ENCODE measurements at places on chromosomes 2 and 18.

- no peak for DNase-seq
These were observed 49.8 kb upstream of the TNP1 start for GRCh38 chr2:216909541-216910210.

- DNase-seq = no peak
These were observed 209.0 kb downstream of the L3MBTL4 start for GRCh38 chr18:6205706-6206105.

DNA sequence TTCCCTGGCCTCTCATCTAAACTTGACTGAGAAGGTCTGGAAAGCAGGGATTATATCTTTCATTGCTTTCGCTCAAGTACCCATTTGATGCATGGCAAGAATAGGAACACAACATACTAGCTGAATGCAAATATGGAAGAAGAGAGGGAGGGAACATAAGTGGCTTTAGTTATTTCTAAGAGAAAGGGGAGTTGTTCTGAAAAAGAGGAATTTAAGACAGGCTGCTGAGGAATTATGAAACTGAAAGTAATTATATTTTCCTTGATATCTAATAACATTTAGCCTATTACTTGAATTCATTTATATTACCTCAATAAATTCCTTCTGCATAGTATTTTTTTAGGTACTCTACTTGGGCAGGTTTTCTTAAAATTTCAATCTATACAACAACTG lies 105.8 kb upstream of the TTN start:
- DNase-seq = no peak

DNA sequence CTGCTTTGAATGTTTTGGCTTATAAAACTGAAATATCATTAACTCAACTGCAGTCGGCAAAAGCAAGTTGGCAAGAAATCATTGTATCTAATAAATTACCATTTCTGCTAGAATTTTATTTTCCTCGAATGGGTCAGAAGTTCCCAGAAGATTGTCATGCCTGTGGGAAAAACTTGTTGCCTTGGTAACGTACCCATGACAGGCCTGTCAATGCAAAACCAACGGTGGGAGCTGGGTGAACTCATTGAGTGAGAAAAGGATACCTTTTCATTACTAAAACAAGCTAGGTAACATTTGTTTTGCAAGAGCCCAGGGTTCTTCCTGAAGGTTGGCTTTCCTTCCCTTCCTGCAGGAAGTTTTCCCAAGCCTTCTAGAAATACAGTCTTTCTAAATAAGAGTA lies 9.5 kb downstream of the PLB1 start:
- DNase-seq = no peak

GRCh38 chr18:78246050-78246449 lies 733.6 kb upstream of the SALL3 start:
- DNase-seq = no peak

DNA sequence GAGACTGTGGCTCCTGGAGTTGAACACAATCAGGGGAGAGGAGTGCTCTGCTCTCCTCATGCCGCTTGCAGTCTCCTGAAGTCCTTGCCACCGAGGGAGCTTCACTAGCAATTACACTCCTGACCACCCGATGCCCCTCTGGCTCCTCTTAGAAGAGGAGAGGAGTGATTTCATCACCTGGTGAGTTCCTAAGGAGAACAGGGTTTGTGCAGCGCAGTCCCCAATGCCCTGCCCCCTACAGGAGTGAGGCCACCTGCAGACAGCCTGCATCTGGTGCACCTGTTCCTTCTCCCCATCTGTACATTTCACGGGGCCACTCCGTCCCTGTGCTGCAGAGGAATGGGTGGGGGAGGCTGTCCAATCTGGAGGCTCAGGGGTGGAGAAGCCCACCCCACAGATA lies 267.2 kb downstream of the HRH4 start:
- no peak for DNase-seq

GRCh38 chr2:22290302-22290701 lies 1094.7 kb upstream of the KLHL29 start:
- no peak for DNase-seq

GRCh38 chr2:67633212-67633856 lies 236.2 kb downstream of the ETAA1 start:
- DNase-seq = no peak

DNA sequence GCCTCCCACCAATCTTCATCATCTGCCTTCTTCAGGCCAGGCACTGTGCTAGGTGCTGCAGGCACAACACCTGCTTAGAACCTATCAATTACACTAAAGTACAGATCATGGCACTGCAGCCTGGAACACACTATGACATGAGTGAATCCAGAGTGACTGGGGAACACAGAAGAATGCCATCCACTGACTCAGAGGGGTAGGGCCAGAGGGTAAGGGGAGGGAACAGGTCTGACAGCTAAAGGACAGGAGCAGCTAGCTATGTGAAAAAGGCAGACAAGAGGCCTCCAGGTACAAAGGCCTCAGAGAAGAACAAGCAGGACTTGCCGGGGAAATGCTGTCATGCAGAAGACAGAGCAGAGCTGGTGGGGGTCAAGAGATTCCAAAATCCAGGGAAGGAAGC lies 53.3 kb upstream of the ACAA2 start:
- no peak for DNase-seq

DNA sequence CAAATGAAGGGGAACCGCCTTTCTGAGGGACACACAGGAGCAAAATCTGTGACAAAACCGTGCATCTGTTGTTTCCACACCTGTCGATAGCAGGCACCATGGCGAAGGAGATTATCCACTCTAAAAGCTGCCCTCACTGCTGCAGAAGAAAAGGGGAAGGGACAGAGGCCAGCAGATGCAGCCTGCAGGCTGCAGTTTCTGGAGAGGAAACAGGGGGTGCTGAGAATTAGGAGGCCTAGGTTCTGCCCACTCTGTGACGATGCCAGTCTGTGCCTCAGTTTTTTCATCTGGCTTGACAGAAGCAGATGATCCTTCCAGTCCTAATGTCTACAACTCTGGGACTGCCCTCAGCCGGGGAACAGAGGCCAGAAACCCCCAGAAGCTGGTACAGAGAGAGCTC lies 17.7 kb downstream of the PAX8 start:
- DNase-seq = no peak

DNA sequence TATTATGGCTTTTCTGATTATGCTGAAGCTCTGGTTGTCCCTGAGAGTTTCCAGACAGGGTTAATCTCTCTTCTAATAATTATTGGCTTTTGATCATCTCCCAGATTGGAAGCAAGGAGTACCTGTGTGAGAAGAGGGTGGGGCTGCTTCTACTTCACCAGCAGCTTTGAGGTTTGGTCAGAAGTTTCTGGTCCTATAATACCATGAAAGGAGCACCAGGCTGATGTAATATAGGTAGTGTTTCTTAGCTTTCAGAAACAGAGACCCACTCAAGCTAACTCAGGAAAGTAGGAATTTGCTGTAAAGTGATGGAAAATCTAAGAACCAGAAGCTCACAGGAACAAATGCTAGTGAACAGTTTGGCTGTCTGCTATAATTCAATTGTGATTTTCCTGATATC lies 57.6 kb downstream of the SGPP2 start:
- DNase-seq = no peak

DNA sequence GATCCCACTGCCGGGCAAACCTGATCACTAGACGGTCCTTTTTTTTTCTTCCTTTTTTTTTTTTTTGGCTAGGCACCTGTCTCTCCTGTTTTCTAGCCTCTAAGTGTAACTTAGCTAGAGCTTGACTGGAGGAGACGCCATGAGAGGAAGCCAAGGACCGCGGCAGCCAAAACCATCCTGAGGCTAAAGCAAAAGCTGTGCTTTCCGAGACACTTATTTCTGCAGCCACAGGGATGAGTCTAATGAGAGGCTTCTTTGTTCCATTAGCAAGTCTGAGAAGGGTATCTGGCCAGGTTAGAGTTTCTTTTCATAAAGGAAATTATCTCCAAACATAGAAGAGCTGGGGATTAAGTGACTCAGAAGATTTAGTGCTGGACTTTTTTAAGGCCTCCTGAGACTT lies 7.3 kb upstream of the CXCR4 start:
- DNase-seq = no peak

DNA sequence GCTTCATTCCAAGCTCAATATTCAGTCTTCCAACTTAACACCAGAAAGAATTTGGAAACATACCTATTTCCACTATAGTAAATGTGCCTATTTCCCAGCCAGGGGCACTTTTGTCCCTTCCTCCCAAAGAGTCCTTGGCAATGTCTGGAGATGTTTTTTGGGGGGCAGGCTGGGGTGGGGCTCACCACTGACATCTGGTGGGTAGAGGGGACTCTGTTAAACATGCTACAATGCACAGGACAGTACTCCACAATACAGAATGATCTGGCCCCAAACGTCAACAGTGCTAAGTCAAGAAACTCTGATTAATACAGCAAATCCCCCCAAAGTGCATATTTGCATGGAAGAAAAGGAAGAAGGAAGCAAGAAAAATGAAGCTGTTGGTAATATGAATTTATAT lies 61.7 kb downstream of the SMIM21 start:
- DNase-seq = no peak

GRCh38 chr2:59021786-59022185 lies 780.7 kb upstream of the FANCL start:
- no peak for DNase-seq

- no peak for DNase-seq
These were observed 38.9 kb upstream of the SERPINE2 start for GRCh38 chr2:224077773-224078507.

- no peak for DNase-seq
These were observed 24.2 kb downstream of the CTIF start for GRCh38 chr18:48563027-48563426.

- no peak for DNase-seq
These were observed 4.7 kb upstream of the KLHL30 start for GRCh38 chr2:238133499-238134392.

- DNase-seq = no peak
These were observed 46.4 kb upstream of the BZW1 start for GRCh38 chr2:200765139-200765951.

DNA sequence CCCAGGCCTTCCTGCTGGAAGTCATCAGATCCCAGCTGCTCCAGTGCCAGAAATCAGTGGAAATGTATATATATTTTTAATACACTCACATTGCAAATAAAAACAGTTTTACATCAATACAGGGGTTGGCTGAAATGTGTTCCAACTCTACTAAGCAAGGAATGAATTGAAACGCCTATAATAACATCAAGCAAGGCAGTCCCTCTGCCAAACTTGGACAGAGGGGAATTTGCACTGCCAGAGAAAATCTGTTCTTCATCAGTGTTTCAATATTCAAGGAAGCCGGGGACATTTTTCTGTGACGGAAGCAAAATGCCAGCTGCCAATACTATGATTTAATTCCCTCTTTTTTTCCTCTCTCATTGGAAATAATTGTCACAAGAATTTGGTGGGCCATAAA lies 335.3 kb downstream of the TNS1 start:
- no peak for DNase-seq

GRCh38 chr2:176399074-176399598 lies 129.9 kb downstream of the MTX2 start:
- DNase-seq = no peak
